Peyer's patch (tissue), 4 donors: ENCODE measurements at places on chromosomes 4 and X.
A peak's percentile ranks its signal among the peaks of the same experiment; 100 is the strongest.

- no peak for DNase-seq
Observed at GRCh38 chr4:105426187-105426897, 47.5 kb downstream of the PPA2 start.

DNA sequence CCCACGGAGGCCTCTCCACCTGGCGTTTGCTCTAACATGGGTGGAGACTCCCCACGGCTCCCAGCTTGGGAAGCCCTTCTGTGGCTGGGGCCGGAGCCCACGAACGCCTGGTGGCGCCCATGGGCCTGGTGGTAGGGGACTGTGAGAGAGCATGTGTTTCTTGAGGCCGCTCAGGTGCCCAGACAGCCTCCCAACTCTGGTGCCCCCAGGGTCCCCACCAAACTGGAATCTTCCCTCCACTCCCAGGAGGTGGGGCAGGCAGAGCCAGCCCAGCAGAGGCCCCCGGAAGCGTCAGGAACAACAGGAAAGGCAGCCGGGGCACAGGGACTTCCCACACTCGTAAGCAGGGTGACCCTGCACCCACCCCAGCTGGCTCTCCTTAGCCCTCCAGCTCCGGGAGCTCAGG, 33.3 kb upstream of the FGFR3 start:
- DNase-seq = no peak

GRCh38 chr4:44679060-44679459, 840 bp downstream of the GUF1 start:
- no peak for DNase-seq

- DNase-seq = no peak
Observed at GRCh38 chr4:82284475-82284857, 89.3 kb downstream of the HNRNPD start.

GRCh38 chr4:86664959-86665358, 70.8 kb downstream of the PTPN13 start:
- no peak for DNase-seq

- DNase-seq = no peak
Observed at GRCh38 chr4:152807294-152807829, 27.6 kb downstream of the ARFIP1 start.

- no peak for DNase-seq
Observed at GRCh38 chr4:55549888-55550287, 3.2 kb upstream of the CLOCK start.

DNA sequence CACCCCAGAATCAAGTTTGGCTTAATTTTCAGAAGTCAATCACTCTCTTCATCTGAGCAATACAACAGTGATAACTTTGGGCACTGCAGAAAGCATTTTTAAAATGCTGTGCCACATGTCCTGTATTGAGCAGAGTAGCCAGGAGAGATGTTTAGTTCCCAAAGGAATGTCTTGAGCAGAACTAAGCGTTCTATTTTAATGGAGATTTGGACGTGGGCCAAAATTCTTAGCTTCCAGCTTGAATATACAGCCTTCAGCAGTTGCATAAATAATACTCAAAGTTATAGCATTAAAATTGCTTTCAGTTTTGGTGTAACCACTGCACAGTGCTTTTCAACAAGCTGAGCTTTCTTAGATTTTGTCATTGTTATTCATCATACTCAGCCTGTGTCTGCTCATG, 679.2 kb downstream of the NLGN4X start:
- no peak for DNase-seq

- DNase-seq = no peak
Observed at GRCh38 chr4:3612281-3612680, 80.1 kb upstream of the LRPAP1 start.

DNA sequence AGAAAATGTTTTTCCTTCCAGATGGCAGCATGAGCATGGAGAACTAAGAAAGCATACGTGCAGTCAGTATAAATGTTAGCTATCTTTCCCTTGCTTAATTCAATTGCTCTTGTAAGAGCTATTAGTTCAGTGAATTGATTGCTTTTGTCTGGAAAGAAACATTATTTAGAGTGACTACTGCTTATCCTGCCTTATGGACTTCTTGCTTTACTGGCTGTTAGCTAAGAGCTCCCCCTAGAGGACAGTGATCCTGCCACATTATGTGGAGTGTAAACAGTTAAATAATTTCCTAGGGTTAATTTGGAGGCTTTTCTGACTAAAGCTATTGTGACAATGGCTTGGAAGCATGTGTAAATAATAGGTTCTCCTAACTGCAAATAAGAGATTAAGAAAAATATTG, 1402.4 kb downstream of the FAM133A start:
- no peak for DNase-seq

- no peak for DNase-seq
Observed at GRCh38 chrX:16012250-16012649, 111.1 kb upstream of the GRPR start.

DNA sequence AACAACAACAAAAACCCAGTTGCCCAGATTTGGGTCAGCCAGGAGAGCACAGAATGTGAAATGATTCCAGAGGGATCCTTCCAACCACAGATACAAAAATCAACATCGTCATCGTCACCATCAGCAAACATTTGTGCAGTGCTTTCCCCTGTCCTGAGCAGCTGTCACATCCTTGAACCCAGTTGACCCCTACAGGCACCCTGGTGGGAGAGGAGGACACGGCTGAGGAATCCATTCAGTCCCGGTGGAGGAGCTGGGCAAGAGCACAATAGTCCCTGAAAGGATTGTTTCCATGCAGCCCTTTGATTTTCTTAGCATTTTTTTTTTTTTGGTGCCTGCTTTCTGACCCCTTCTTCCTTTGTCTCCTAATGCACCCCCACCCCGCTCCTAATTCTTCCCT, 37.1 kb upstream of the STX18 start:
- DNase-seq = no peak

- DNase-seq = no peak
Observed at GRCh38 chr4:40325406-40326019, 9.6 kb upstream of the CHRNA9 start.

GRCh38 chr4:42865572-42866189, 26.8 kb upstream of the GRXCR1 start:
- DNase-seq = peak; percentile 35

- DNase-seq = no peak
Observed at GRCh38 chr4:181745933-181746625, 497.1 kb upstream of the TENM3 start.

- no peak for DNase-seq
Observed at GRCh38 chrX:110734271-110734670, 61.3 kb downstream of the CHRDL1 start.

DNA sequence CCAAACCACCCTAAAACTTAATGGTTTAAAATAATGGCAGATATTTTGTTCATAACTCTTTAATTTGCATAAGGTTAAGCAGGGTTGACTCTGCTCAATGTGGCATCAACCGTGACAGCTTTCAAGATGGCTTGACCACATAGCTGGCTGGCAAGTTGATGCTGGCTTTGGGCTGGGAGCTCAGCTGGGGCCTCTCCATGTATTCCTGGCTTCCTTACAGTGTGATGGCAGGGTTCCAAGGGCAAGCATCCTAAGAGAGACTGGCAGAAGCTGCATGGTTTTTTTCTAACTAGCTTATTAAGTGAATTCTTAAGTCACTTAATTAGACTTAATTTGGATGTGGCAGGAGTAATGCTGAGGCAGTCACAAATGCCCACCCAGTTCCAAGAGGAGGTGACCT, 4.5 kb downstream of the RP2 start:
- no peak for DNase-seq

DNA sequence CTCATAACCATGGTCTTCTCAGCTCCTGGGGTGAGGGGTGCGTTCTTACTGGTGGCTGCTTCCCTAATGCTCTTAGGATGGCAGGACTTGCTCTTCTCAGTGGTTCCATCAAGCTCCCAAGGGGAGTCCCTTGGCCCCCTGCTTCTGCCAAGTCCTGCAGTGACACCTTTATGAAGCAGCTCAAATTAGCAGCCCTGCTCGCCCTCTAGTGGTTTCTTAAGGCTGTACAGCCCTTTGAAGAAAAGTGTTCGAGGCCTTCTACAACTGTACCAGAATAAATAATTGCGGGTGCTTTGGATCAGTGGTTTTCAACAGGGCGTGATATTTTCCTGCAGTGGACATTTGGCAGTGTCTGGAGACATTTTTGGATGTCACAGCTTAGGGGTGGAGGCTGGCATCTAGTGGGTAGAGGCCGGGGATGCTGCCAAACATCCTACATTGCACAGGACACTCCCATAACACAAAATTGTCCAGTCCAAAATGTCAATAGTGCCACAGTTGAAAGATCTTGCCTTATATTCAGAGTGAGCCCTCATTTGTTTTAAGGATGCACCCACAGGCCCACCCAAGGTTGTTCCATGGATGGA, 204.7 kb upstream of the S100G start:
- peak; percentile 75 for DNase-seq

DNA sequence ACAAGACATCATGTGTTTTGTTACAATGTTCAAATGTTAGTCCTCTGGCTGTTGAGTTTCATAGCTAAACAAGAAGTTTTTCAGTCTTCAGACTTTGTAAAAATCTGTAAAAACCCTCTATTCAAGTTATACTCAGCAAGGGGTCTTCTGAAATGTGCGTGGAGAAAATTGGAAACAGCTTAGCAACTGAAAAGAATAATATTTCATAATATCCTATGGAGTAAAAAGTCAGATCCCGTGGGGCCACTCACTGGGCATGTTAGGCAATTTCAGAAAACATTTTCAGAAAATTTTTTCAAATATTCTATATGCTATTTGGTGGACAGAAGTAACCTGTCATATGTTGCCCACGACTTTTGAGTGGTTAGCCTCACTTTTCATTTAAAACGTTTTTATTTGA, 118.3 kb downstream of the CORIN start:
- DNase-seq = no peak

DNA sequence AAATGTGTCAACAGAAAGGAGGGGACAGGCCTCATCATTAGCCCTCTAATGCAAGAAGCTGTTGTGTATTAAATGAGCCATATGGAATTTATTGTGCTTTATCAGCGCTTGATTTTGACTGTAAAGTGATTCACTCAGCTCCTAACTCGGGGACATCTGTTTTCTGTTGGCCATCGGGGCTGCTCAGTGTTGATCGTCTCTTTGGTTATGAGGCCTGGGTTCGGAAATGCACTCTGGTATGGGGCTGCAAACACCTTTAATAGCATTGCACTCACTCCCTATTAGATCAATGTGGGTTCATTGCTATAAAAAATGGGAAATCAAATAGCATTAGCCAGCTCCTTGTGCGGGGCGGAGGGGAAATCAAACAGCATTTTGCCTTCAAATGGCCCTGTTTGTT, 6.4 kb downstream of the ARX start:
- no peak for DNase-seq

DNA sequence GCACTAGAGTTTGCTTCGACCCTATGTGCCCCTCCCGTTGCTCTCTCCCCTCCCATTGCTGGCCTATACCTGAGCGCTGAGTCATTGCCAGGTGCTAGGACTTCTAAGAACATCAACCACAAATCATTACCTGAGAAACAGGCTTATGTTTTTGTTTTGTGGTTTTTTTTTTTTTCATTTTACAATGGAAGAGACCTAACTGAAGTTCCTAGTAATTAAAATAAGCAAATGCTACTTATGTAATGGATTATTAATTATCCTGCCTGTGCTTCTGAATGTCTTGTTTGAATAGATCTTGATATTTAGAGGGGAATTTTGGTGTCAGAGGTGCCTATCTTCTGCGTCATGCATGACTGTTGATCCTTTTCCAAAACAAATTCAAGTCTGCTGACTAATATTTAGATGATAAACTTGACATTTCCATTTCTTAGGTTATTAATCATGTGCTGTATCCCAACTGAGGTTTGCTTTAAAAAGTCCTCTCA, 275.4 kb upstream of the CPEB2 start:
- no peak for DNase-seq

DNA sequence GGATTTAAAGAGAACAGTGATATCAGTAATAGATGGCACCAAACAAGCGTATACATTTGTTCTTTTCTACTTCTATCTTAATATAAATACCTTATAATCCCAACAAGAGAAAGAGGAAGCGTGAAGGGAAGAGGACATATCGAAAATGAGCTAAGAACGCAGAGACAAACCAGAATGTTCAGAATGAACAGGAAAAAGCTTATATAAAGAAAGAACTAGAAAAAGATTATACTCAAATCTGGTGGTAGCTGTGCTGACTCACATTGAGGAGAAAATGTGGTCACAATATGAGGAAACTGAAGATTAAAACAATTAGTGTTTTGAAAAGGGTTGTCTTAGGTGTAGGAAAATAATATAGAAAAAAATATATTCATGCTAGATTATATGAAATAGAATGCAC, 2.0 kb upstream of the GPR34 start:
- DNase-seq = no peak

DNA sequence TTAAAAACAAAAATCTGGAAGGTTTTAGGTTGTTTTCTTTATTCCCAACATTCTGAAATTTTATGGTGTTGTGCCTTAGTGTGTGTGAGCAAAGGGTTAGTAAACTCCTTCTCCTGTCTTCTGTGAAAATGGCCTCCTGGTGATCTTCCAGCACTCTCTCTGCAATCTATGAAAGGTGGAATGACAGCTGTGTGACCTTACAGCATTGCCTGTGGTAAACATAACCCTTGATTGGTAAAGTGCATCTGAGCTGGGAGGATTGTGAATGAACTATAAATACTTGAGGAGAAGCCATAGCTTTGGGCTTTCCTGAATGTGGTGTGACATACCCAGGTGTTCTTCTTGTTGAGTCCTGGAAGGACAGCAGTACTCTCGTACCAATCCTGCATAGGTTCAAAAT, 10.0 kb downstream of the ART3 start:
- DNase-seq = no peak

- DNase-seq = peak; percentile 56
Observed at GRCh38 chr4:6986072-6986780, 56.9 kb upstream of the TADA2B start.

DNA sequence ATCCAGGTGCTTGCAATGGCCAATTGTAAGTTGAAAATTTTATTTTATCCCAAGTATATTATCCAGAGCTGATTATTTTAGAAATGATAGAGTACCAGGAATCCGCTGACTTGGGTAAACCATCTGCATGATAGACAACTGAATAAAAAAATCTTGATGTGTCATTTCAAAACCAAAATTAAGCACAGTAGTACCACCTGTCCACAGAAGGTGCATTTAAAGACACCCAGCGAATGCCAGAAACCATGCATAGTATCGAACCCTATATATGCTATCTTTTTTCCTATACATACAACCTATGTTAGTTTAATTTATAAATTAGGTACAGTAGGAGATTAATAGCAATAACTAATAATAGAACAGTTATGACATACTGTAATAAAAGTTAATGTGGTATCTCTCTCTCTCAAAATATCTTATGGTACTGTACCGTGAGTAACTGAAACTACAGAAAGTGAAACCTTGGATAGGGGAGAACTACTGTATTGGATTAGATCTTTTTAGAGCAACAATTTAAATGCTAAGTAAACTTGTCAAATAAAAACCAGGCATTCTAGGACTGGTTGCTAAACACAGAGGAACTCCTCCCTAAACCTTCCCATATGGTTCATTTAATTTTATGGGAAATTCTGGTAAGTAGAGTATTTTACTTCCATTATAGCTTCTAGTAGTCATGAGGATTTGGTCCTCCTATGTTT, 6.2 kb downstream of the NEIL3 start:
- no peak for DNase-seq

- no peak for DNase-seq
Observed at GRCh38 chrX:80266979-80267378, 153.3 kb upstream of the TENT5D start.

- no peak for DNase-seq
Observed at GRCh38 chrX:150162141-150162540, 201.0 kb upstream of the MAMLD1 start.
